NCI-H510A (cell line): ENCODE measurements at places on chromosomes 5 and 9.

DNA sequence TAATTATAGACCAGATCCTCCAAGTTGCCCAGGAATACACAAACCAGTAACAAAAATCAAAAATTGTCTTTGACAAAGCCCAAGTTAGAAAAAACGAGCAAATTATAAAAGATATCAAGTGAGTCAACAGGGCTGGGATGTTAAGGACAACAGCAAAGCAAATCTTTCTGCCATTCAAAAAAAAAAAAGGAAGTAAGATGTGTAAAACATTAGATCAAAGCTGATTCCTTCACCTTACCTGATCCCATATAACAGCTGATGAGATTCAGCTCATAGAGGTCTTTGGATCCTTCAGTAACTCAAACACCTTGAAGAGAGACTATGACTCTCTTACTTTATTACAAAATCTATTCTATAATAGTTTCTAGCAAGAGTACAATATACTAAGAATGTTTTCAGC is 100.9 kb downstream of the STRBP start:
- DNase-seq: no peak

DNA sequence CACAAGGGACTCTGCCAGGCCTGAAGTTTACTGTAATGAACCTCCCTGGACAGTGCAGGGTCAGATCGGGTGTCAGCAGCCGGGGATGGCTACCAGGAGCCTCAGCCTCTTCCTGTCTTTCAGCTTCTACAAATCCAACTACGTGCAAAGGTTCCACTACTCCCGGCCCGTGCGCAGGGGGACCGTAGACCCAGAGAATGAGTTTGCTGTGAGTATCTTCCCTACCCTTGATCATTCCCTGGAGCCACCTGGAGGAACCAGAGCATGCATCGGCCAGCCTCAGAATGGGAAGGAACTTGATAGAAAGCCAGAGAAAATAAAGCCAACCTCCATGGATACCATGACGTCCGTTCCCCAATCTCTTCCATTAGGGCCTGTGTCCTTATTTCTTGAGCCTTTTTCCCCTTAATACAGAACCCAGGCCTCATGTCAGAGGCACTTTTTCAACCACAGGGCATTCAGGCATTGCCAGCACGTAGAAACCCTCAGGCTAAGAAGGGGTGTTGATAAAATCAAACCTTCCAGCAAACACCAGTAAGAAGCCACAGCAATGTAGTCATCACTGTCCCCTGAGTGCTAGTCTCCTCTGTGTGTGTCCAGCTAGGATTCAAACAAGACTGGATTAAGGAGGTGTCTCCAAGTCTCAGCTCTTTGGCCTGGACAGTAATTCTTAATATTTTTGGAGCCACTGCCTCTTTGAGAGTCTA is 49.0 kb upstream of the FOXI1 start:
- no peak for DNase-seq

DNA sequence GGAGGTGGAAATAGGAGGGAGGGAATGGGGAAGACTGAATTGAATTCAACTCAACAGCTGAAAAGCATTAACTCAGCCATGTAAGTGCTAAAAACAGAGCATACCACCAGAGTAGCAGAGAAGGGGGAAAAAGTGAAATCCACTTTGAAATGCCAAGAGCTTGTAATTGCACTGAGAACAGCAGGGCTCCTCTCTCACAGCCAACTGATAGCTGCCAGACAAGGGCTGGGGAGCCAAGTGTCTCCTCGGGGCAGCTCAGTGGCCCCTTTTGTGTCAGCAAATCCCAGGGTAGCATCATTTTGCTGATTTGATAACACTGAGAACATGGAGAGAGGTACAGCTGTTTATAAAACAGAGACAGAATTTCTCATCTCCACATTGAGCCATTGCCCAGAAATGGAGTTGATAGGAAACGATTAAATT is 182.5 kb downstream of the FRMD3 start:
- DNase-seq: no peak

DNA sequence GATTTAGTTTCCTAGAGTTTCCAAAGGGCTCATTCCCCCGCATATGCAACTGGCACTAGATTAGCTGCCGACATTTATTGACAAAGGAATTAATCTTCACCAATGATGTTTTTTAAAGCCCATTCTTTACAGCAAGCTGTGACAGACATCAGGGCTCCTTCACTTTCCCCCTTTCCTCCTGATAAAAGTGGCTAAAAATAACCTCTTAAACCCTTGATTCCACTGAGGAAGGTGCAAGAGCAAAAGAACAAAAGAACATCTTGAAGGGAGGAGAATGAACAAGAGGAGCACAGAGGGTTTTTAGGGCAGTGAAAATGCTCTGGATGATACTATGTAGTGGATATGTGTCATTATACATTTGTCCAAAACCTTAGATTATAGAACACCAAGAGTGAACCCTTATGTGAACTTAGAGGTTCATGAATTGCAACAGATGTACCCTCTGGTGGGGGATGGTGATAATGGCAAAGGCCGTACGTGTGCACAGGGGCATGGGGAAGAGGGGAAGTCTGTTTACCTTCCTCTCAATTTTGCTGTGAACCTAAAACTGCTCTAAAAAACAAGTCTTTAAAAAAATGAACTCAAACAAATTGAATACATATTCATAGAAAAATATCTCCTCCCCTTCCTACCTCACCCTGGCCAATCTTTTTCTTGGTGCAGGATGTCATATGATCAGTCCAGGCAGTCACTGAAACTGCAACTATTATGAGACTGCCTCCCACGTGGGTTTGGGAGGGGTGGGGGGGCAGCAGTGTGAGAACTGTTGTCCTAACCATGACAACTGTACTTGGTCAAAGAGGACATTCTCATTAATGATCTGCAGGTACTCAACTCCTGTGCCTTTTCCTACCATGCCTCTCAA is 83.0 kb downstream of the MARCHF3 start:
- DNase-seq: no peak

DNA sequence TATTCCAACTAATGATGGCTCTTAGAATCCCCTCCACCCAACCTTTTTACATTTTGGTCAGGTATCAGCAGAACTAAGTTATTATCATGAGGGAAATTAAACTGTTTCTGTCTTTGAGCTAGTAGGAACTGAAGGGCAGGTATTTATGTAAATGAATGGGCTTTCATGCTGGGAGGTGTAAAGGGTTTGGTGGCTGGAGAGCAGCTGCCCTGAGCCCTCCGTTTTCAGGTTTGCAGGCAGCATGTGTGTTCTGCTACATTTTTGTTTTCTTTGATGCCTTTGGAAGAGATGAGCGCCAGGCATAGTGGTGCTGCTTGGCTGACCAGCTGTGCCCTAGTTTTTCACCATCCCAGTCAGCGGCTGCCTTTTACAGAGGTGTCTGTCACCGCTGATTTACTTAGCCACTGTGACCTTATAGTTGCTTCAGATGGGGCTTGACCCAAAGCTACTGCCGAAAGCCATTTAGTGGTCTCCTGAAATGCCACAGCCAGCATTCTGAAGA is 231.9 kb downstream of the MAST4 start:
- no peak for DNase-seq

DNA sequence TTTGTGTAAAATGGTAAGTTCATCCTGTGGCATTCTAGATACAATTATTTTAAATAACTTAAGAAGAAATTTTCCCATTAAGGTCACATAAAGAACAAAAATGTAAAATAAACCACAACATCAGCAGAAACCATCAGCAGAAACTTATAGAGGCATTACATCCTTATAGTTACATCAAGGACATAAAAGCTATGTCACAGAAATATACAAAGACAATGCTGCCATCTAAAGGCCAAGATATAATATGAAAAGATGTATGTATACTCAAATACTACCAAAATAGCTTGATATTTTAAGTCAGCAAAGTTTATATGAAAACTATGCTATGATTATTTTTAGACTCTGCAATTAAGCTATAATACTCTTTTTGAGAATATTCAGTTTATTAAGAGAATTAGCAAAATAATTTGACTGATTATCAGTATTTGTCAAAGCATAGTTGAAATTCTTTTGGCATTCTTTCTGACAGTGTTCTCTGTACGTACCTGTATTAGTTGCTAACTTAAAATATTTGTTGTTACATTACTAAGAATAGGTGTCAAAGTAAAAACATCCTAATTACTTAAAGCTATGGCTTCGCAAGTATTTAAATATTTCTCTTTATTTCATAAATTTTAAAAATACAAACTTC is 36.2 kb downstream of the FBXL17 start:
- DNase-seq: no peak

GRCh38 chr5:139701056-139701741 is 53.0 kb downstream of the CXXC5 start:
- DNase-seq: no peak

- DNase-seq: no peak
Measured at GRCh38 chr5:137960141-137960540, 70.9 kb downstream of the PKD2L2 start.

- DNase-seq: no peak
Measured at GRCh38 chr5:77140350-77140749, 53.3 kb upstream of the ZBED3 start.

GRCh38 chr9:101977614-101978210 is 239.3 kb upstream of the GRIN3A start:
- no peak for DNase-seq

- no peak for DNase-seq
Measured at GRCh38 chr5:139844472-139845145, 49.0 kb downstream of the PSD2 start.

DNA sequence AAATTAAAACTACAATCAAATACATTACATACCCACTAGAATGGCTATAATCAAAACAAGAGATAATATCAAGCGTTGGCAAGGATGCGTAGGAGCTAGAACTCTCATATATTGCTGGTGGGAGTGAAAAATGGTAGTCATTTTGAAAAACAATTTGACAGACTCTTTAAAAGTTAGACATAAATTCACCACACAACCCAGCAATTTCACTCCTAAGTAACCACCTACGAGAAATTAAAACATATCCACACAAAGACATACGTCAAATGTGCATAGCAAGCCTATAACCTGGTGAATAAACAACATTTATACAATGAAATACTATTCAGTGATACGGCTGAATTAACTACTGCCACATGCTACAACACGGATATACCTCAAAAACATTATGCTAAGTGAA is 44.7 kb downstream of the GKAP1 start:
- DNase-seq: no peak

DNA sequence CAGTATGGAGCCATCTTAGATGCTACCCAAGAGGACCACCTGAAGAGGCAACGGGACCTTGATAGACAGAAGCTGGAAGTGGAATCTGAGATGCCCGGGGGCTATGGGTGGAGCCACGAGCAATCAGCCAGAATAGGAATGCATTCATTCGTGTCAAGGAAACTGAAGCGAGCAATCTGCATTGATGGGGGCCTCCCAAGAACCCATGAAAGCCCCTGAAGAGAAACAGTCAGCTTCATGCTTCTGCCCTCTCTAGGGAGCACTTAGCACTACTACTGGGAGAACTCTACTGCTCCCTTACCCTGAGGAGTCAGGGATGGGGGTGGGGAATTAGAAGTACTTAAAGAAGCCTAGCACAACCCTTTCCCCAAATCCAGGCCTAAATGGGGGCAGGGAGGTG is 51.9 kb upstream of the TCERG1 start:
- DNase-seq: no peak

- DNase-seq: no peak
Measured at GRCh38 chr9:97412626-97413385, 910 bp downstream of the TDRD7 start.

- DNase-seq: no peak
Measured at GRCh38 chr9:127570533-127571111, 41.5 kb upstream of the STXBP1 start.

DNA sequence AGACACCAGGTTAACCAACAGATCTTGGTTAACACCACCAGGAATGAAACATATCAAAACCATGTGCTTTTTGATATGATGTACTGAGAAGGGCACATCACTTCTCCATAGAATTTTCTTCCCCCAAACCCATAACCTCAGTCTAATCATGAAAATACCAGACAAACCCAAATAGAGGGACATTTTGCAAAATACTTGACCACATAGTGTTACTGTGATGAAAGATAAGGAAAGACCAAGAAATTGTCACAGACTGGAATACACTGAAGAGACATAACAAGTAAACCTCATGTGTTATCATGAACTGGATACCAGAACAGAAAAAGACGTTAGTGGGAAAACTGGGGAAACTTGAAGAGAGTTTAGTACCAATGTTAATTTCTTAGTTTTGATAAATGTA is 74.9 kb upstream of the VCAN start:
- DNase-seq: no peak

- no peak for DNase-seq
Measured at GRCh38 chr5:171481571-171482433, 62.4 kb downstream of the FGF18 start.

DNA sequence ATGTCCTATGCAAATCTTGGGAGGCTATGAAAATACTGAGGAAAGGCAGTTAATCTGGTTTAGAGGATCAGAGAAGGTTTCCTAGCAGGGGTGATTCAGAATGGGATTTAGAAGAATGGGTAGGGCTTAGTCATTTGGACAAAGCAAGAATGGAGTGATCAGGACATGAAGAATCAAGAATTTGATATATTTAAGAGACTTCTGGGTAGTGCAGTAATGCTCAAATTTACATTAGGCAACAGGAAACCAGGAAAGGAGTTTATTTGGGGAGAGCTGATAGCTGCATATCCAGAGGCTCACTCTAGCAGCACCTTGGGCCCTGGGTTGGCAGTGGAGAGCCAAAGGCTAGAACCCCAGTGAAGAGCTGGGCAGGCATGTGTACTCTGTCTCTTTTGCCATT is 78.9 kb upstream of the PAPPA start:
- no peak for DNase-seq

DNA sequence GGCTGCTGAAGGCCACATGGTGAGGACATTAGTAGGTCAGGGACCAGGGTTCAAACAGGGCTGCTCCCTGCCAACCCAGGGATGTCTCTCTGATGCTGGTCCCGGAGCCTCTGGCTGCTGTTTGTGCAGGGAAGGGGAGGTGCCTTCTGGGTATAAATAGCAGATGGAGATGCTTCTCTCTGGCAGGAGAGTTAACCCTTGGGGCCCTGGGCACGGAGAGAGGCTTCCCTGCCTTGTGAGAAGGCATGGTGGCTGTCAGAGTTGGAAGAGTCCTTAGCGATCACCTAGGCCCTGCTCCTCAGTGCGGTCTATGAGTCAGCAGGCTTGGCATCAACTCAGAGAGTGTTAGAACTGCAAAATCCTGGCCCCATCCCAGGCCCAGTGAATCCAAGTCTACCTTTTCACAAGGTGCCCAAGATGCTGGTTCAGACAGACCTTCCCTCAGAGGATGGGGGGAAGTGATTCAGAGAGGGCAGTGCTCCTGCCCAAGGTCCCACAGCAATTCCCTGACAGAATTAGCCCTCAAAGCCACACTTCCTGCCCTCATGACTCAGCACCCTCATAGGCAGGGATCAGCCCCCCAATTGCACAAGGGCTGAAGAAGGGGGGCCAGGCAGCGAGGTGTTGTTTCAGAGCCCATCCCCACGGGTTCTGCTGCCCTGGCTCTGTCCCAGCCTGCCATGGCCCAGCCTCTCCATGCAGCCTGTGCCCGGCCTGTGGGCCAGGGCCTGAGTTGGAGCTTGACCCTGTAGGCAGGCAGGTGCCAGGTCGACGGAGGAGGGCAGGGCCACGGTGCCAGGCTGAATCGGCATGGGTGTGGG is 25.6 kb downstream of the CAMK2A start:
- DNase-seq: peak; percentile 34
